Fibroblast of skin of right biceps (primary cell): ENCODE measurements at places on chromosomes 6 and 20.
A peak's percentile ranks its signal among the peaks of the same experiment; 100 is the strongest.

DNA sequence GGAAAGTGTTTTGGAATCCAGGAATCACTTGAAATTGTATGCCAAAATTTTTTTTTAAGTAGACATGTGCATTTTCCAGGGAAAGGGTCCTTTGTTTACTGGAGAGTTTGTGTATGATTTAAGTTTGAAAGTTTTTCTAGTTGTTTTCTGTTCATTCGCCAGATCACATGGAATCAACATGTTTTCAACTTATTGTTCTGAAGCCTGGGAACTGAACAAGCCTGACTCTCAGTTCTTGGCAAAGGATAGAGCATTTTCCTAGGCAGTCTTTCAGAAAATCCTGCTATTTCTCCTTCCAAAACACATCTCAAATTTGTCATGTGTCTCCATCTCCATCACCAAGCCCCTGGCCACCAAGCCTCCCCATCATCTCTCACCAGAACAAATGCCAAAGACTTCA is 374.8 kb downstream of the MAFB start:
- DNase-seq = no peak

DNA sequence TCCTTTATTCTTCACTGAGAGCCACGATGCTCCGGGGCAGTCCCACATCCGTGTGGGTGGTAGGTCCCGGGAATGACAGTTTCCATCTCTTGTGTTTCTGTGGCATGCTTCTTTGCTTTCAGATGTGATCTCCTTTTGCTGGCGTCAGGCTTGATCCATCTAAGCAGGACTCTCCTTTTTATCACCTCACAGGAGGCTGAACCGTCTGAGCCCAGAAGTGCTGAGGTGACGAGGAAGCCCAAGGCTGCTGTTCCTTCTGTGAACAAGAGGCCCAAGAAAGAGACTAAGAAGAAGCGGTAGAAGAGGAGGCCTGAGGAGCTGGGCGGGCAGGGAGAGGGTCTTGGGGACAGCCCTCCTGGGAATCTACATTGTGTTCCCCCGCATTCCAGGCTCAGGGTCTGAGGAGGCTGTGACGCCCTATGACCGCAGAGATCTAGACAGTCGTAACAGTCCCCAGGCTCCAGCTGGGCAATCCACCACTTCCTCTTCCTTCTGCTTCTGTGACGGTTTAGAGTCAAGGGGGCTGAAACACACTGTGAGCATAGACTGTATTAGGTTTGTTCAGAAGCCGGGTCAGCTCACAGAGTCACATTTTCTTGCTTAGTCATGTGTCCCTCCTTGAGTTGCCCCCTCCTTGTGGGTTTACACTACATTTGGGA is 26.8 kb downstream of the MANBAL start:
- no peak for DNase-seq

DNA sequence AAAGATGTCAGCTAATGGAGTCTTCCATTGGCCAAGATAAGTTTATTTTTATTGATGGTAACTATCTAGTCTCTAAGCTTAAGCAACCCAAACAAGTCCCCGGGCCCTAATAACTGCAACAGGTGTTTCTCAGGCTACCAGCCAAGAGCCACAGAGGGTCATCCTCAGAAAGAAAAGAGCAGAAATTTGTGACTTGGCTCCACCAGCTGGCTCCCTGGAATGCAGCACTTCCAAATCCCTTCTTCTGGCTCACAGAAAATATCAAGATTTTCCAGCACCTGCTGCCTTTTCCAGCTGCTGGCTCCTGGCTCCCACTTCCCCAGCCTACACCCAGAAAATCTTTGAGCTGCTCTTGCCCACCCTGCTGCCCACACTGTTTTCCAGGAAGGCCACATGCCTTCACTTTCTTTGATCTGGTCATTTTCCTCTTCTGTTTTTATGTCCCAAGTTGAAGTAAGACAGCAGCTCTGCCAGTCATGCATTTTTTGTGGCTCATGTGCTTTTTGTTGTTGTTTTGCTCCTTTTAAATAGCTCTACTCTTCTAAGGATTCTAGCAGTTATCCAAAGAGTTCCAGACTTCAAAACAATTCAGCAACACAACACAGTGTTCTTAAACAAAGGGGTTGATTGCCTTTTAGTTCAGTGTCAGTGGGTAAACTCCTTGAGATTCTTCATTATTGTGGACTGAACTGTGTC is 151.0 kb upstream of the SMLR1 start:
- no peak for DNase-seq

GRCh38 chr20:51219544-51219943 is 196.6 kb upstream of the KCNG1 start:
- no peak for DNase-seq

DNA sequence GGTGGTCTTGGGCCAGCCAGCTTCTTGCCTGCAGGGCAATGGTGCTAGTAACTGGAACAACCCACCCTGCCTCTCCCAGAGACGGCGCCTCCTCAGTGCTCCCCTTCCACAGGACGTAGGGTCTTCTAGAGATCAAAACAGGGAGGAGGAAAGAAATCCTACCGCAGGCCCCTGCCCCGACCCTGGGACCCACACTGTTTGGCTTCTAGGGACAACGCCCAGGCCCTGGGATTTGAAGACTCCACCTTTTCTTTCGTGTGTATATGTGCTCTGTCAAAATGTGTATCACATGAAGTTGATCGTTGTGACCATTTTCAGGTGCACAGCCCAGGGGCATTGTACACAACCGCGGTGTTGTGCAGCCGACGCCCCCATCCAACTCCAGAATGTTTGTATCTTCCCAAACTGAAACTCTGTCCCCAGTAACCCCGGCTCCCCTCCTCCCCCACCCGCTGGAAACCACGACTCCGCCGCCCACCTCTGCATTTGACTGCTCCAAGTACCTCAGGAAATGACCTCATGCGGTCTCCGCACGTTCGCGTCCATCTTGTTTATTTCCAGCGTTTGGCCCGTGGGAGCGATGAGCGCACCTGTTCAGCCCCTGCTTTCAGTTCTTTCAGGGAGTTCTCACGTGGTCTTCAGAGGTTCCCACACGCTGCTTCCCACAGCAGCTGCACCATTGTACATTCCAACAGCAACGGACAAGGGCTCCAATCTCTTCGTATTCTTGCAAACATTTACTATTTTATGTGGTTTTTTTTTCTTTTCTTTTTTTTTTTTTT is 3.4 kb upstream of the BHLHE23 start:
- DNase-seq = no peak

- peak; percentile 77 for DNase-seq
These were observed 36.0 kb downstream of the CCN2 start for GRCh38 chr6:131914967-131915751.

DNA sequence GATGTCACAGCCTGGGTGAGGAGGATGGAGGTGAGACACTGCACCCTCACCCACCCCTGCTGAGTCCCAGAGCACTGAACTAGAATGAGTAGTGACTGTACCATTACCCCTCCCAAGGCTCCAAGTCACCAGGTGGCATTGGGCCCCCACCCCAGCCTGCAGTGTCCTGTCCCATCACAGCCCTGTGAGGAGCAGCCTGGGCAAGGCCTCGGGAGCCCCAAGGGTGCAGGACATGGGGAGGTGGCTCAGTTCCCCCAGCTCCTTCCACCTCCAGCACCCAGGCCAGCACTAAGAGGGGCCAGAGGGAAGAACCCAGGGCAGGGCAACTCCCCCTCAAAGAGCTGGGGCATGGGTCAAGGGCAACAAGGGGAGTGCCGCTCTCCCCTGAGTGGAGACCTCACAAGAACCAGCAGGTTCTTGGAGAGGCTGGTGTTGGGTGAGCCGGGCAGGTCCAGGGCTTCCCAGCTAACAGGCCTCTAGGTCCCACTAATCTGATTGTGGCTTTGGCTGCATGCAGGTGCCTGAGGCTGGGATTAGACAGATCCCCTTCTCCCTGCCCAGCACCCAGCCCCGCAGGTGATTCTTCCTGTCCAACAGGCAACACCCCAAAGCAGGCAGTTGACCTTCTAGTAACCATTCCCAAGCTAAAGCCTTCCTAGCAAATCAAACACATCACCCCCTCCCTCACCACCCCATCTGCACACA is 2.6 kb downstream of the CST4 start:
- no peak for DNase-seq

- peak; percentile 35 for DNase-seq
These were observed 167.5 kb downstream of the GPX5 start for GRCh38 chr6:28693033-28693750.
